ENCODE measurements at places on chromosomes 1 and 21.

DNA sequence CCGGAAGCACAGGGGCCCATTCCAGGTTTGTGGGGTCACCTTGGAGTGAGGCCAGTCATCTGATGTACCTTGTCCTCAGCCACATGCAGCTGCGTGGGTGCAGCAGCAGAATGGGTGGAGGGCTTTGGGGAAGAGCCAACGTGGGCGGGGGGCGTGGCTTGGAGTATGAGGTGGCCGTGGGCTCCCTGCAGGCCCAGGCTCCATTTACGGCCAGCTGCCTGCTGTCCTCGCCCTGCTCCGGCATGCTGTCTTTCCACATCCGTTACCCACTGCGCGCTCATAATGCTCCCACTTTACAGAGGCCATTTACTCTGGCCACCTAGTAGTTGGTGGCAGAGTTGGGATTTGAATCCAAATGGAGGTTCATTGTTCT is 27.8 kb upstream of the TINAGL1 start:
- no peak for DNase-seq

- DNase-seq = no peak
Measured at GRCh38 chr1:44071461-44071860, 40.2 kb upstream of the SLC6A9 start.

- no peak for DNase-seq
Measured at GRCh38 chr21:35284199-35284598, 235.1 kb upstream of the RUNX1 start.

DNA sequence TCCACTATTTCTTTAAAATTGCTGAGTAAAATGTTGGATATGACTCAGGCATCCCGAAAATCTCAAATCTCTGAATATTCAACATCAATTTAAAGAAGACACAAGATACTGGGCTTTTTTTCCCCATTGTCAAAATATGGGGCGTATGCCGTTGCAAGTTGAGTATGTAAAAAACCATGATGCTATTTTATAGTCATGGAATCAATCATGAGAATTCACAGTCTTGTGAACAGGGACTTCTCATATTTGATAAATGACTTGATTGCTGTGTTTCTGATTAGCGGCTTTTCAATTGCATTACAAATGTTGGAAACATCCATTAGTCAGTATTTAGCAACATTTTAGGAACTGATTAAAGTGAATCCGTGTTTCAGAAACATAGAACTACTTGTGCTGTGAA is 45.3 kb downstream of the SETD4 start:
- DNase-seq = no peak

DNA sequence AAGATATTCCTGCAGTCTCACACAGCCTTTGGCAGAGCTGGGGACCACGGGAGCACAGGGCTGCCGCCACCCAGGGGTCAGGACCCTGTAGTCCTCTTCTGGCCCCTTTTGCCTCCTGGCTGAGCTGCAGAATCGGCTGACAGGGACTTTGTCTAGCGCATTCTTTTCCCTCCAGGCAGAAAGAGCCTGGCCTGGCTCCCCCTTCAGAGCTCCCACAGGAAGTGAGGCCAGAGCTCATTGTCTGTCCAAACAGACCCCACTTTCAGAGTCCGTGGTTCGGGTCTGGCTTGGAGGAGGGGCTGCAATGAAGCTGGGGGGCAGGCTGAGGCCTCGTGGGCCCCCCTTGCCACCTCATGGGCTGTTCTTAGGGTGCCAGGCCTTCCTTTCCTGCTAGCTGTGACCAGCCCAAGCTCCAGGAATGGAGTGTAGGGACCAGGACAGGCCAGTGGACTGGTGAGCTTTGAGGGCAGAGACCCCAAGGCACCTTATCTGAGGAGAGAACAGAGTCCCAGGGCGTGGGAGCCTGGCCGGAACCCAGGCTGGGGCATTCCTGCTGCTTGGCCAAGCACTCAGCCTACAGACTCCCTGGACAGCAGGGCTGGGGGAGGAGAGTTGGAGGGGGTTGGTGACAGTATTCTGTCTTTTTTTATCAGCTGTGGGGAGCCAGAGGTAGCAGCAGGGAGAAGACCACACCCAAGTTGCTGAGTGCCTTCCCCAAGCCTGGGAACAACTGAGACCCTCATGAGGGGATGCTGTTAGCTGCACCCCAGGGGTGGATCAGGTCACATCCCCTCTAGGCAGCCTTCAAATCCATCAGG is 4.7 kb downstream of the CELSR2 start:
- DNase-seq = no peak

DNA sequence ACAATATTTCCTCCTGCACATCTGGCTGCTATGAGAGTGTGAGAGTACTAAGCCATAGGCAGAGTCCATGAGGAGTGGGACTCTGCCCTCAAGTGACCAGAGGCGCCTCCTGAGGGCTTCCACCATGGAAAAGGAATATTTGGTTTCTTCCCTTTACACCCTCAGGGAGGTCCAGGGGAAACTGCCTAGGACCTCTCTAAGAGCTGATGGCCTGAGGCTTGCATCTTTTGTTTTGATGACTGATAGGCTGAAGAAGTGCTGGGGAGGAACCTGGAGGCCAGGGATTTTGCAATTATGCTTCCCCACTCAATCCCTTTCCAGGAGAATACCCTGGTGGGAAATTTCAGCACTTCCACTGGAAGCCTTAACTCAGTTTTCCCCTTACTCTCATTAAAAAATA is 111.0 kb downstream of the PBX1 start:
- DNase-seq = no peak

- peak; percentile 96 for DNase-seq
Measured at GRCh38 chr1:35369922-35370671, 101.6 kb downstream of the ZMYM4 start.

GRCh38 chr21:32083197-32083596 is 195.7 kb downstream of the MIS18A start:
- DNase-seq = peak; percentile 91

GRCh38 chr21:29654855-29655254 is 284.9 kb downstream of the GRIK1 start:
- DNase-seq = no peak

DNA sequence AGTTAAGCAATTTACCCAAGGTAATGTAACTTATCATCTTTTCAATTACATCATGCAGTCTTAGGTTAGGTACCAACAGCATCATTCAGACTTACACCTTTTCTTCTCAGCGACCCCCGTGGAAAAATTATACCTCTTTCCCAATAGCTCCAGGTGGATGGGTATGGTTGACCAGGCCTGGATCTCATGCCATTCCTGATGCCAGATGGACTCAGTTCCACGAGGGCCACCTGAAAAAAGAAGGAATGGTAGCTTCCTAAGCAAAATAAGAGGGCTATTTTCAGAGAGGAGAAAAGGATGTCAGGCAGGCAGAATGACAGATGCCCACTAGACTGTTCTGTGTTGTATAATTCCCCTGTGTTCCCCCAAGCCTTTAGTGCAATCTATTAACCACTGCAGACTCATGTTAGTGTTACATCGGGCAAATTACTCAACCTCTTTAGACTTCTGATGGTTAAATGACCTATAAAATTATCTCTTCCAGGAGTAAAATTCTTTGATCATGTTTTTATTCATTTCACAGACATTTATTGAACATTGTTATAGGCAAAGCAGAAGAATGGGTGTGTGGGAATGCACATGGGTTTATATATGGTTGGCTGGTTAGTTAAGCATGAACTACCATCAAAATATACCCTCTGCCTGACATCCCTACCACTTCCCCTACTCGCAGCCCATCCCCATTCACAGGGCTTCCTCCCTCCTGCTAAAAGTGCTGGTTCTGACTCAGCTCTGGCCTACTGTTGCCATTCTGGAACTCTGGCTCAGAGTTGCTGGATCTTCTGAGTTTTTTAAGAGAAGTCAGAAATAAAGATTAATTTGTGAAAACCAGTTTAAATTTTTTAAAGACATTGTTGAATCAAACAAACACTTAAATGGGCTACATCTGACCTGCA is 10.6 kb upstream of the MYSM1 start:
- no peak for DNase-seq

DNA sequence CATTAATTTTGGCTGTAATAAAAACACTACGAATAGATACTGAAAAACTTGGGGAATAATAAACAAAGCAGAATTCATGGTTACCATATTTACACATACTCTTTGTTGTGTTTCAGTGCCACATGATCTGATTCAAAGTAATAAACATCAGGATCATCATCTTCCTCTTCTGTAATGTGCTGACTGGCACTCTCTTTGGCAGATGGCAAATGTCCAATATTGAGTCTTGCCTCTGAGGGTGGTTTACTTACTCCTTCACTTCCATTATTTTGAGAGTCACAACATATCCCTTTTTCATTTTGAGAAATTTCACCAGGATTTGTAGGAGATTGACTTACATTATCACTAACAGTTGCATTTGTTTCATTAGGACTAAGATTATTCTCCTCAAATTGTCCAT is 50.7 kb downstream of the ZZZ3 start:
- DNase-seq = no peak

GRCh38 chr1:165595246-165595938 is 35.6 kb upstream of the MGST3 start:
- peak; percentile 57 for DNase-seq

DNA sequence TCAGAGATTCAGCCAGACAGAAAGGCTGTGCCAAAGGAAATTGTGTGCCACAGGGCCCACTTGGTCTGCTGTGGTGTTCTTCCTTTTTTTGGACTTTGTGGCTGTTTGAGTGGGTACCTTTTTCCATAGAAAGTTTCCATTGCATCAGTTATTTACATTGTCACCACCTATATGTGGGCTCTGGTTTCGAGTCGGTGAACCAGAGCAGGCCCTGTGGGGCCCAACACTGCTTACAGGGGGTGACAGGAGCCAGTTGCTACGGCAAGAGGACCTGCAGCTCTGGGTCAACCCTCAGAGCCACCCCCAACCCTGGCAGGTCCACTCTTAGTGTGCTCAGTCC is 157.0 kb upstream of the EDN2 start:
- DNase-seq = no peak

GRCh38 chr1:34774957-34775356 is 6.1 kb upstream of the GJB3 start:
- no peak for DNase-seq

DNA sequence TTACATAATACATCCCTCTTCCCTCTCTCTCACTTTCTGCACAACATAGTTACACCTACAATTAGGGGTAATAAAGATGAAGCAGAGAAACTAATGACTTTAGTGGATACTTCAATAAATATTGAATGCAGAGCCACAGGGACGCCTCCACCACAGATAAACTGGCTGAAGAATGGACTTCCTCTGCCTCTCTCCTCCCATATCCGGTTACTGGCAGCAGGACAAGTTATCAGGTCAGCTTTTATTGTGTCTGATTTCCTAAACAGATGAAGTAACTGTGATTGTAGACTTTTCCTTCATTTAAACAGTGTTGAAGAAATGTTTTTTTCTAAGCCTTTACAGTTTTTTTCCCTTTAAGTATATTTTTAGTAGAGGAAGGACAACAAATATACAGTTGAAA is 281.6 kb downstream of the TPR start:
- peak; percentile 11 for DNase-seq

GRCh38 chr1:192951691-192952460 is 107.3 kb downstream of the UCHL5 start:
- DNase-seq = peak; percentile 59

GRCh38 chr1:53730224-53730865 is 8.6 kb downstream of the GLIS1 start:
- DNase-seq = peak; percentile 32

DNA sequence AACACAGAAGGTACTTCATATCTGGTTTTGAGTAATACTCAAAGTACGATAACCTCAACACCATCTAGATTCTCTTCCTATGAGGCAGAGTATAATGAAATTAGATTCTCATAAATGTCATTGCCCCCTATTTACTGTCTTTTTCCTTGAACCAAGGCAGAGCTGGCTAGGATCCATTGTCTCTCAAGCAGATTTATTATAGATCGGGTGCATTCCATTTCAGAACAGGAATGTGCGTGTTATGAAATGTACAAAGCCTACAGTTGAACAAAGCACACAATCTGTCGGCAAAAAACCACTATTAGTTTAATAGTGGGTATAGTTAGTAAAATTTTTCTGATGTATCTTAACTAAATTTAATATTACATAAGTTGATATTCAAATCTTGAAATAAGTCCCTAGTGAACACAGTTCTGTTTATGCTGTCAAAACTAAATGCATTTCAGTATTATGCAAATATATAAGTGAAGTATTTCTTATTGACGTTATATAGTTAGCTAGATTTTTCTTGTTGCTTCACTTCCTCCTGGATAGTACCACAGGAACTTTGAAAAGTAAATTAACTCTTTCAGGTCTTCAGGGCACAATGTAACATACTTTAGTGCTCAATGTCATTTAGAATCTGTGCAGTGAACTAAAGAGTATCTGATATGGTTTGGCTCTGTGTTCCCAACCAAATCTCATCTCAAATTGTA is 92.1 kb downstream of the DDAH1 start:
- peak; percentile 50 for DNase-seq

- no peak for DNase-seq
Measured at GRCh38 chr21:41836166-41837015, 42.8 kb downstream of the PRDM15 start.

- no peak for DNase-seq
Measured at GRCh38 chr1:3834701-3835100, 22.3 kb downstream of the CEP104 start.

DNA sequence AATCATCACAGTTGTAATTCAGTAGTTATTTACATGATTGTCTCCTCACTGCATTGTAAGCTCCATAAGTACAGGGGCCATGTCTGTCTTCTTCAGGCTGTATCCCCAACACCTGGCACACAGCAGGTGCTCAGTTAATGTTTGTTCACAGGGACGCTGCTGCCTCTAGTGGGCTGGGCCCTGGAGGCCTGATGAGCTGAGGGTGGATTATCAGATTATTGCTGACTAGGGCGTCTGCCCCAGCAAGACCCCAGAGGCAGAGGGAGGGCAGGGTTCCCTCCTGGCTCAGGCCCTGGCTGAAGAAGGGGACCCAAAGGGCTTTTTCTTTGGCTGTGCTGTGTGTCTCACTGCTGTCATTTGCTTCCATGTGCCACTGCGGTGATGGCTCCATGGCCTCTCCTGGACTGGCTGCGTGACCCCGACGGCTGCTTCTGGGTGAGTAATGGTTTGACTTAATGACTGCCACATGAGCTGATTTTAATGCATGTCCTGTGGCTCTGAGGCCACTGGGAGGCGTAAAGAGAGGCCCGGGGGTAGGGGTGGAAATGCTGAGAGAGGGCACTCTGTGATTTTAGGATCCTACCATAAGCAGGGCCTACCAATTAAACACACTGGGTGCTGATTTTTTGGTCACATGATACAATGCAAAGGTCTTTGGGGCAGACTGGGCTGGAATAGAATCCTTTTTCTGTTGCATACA is 20.8 kb upstream of the EPB41 start:
- DNase-seq = no peak

- DNase-seq = no peak
Measured at GRCh38 chr1:13538832-13539231, 25.0 kb upstream of the LRRC38 start.
